ENCODE measurements at places on chromosomes 5 and 9.

GRCh38 chr5:31855134-31856040 lies 216.5 kb downstream of the PDZD2 start:
- no peak for DNase-seq

DNA sequence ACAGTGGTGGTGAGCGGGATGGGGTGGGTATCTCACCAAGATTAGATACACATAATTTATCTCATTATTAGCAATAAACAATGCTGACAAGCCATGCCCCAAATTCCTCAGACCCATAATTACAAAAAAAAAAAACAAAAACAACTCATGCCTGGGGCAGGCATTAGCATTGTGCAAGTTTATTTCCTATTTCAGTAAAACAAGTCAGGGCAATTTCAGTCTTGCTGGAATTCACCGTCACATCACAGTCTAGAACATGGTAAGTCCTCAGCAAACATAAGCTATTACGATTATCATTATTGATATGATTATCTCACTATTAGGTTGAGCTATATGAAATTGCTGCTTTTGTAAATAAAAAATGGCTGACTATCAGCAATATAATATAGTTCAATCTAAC lies 57.5 kb upstream of the GNAQ start:
- no peak for DNase-seq

GRCh38 chr5:165805756-165806155 lies 2300.3 kb downstream of the MAT2B start:
- no peak for DNase-seq

- DNase-seq: no peak
Measured at GRCh38 chr9:136282272-136282861, 21.5 kb downstream of the CCDC187 start.

DNA sequence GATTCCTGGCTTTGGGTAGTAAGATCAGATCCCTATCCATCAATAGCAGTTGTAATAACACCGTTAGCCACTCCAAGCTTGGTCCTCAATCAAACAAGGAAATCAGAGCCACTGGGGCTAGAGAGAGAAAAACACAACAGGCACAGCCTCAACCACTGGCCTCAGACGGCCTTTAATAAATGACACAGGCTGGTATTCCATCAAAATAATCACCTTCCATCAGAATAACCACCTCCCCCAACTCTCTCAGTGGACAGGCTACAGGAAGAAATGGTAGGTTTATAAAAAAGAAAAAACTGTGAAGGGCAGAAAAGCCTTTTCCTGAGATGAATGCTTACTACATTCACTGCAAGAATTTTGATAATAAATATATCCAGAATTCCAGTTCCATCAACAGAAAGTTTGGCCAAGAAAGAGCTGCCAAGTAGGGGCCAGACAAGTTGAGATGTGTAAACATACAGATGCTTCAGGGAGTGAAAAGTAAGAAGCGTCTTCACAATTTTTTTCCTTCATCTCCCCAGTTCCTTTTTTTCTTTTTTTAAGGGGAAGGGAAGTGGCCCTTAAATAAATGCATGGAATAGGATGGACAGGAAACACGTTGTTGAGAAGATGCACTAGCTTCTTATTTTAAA lies 5.5 kb downstream of the FOXD1 start:
- DNase-seq: no peak

GRCh38 chr5:112388074-112388473 lies 31.0 kb downstream of the EPB41L4A start:
- DNase-seq: no peak

- no peak for DNase-seq
Measured at GRCh38 chr5:72301557-72301956, 18.5 kb downstream of the MRPS27 start.

DNA sequence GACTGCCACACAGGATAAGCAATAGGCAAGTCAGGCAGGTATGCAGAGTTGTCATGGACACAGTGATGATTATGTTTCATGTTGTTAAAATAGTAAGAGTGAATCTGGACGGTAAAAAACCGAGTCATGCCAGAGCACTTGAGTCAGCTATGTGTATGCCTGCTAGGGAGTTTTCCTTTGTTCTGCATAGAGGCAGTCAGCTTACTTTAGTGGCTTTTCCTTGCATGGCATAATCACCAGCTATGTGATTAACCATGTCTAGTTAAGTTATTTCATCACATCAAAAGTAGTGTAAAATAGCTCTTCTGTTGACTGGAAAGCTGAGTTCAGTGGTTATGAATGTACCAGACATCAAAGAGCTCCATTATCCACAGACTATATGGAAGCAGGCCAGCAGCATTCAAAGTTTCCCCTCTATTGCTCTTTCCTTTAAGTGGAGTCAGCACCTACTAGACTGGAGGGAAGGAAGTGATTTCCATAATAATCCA lies 989.8 kb downstream of the TLE1 start:
- no peak for DNase-seq

DNA sequence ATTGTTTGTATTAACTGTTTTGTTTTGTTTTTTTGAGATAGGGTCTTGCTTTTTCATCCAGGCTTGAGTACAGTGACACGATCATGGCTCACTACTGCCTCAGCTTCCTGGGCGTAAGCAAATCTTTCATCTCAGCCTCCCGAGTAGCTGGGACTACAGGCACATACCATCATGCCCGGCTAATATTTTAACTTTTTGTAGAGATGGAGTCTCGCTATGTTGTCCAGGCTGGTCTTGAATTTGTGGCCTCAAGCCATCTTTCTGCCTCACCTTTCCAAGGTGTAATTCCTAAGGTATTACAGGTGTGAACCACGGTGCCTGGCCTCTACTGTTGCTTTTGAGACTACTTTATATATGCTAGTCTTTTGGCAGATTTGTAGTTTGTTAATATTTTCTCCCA lies 8.4 kb downstream of the RCL1 start:
- DNase-seq: no peak

GRCh38 chr5:174501461-174502069 lies 222.8 kb upstream of the MSX2 start:
- no peak for DNase-seq

DNA sequence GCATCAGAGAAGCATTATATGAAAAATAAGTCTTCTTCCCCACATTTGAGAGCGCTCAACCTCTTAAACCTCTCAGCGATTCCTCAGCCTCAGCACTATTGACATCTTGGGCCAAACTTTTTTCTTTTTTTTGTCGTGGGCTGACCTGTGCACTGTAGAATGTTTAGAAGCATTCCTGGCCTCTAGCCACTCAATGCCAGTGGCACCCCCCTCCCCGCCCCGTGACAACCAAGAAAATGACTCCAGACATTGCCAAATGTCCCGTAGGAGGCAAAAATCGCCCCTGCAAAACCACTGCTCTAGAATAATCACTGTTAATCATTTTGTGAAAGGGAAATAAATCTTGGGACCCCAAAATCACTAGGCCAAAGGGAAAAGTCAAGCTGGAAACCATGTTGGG lies 129.1 kb upstream of the BOD1 start:
- no peak for DNase-seq

DNA sequence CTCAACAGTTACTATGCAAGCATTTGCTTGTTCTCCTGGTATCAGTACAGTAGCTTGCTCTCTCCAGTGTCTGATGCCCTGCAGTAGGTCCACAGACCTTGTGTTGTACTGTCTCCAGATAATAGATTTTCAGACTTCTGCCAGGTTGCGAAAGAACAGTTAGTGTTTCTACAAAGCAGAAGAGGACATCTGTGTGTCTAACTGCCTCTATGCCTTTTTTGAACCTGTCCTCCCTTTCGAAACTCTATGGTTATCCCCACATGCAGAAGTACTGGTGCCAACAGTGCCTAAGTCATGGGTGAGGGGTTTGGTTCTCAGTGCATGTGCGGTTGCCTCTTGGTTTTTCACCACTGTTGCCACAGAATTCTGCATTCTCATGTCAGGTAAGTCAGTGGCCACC lies 45.9 kb downstream of the KCNN2 start:
- no peak for DNase-seq

GRCh38 chr5:13246053-13246452 lies 698.4 kb downstream of the DNAH5 start:
- DNase-seq: no peak

Measured in NCI-H1436 (cell line).